ENCODE measurements at places on chromosomes 1 and 21.

DNA sequence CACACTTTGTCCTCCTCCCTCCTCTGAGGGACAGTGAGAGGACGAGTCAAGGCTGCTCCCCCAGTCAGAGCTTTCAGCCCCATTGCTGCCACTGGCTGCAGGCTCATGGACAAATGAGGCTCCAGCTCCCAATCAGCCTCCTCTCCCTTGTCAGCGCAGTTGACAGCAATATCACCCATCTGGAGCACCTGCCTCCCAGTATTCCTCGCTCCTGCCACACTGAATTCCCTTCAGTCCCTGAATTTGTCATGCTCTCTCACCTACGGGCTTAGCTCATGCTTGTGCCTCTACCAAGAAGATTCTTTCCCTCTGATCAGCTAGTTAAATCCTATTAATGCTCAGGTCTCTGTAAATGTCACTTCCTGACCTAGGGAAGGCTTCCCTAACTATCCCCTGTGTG lies 54.4 kb upstream of the SYT6 start:
- no peak for DNase-seq

GRCh38 chr1:164565357-164565756 lies 6.4 kb downstream of the PBX1 start:
- DNase-seq = no peak

- DNase-seq = no peak
Measured at GRCh38 chr1:100328133-100328532, 24.2 kb upstream of the CDC14A start.

DNA sequence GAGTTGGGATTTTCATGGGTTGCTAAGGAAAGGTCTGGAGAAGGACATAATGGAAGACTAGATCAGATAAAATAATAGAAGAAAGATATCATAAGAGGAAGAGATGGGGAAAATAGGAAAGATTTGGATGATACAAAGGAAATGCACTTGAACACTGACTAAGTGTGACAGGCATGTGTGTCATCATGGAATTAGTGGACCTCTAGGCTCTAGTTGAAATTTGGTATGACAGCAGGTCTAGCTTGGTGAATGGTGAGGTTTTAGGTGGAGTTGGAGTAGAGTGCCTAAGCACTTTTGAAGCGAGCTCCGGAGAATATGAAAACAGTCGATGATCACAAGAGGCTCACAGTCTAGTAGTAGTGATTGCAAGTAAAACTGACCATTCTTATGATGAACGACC lies 73.0 kb upstream of the PTGS2 start:
- DNase-seq = no peak

DNA sequence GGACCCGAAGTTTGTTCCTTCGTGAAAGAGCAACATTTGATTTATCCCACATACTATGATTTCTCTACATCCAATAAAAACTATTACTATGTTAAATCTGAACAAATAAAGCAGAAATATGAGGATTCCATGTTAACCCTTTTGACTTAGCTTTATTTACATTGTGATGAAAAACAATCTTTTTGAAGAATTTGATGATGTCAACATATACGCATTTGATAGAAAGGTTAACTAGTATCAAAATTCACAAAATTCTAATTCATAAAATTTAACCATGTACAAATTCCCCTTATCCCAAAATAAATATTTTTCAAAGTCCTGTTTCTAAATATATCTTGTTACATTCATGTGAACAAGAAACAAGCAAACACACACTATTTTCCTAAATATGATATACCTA lies 74.2 kb downstream of the TRIM33 start:
- DNase-seq = no peak

GRCh38 chr1:91507328-91507727 lies 6.7 kb downstream of the CDC7 start:
- no peak for DNase-seq

GRCh38 chr1:33015216-33015615 lies 21.5 kb downstream of the AK2 start:
- DNase-seq = no peak

GRCh38 chr1:178935610-178936009 lies 64.7 kb upstream of the ANGPTL1 start:
- DNase-seq = no peak

DNA sequence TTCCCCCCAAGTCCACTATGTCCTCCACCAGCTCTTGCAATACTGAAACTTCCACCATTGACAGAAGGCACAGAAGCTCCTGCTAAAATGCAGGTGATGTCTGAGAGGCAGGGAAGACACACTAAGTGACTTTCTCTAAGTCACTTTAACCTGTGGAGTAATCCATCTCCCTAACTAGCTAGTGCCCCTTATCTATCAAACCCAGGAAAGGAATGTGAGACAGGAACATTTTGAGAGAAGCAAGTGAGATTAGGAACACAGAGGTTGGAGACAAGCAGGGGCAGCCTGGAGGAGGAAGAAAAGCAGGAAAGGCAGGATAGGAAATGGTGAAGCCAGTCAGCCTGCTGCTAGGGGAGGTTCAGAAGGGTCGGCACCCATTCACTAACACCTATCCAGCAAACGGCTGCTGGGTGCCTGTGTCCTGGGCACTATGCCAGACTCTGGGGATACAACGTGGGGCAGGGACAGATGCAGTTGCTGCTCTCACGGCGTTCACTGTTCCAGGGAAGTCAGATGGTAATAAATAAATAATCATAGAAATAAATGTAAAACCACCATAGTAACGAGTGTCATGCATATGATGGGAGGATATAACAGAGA lies 7.0 kb downstream of the GPA33 start:
- no peak for DNase-seq

GRCh38 chr1:156504438-156504813 lies 3.9 kb upstream of the MEF2D start:
- DNase-seq = no peak

- DNase-seq = no peak
Measured at GRCh38 chr1:58786184-58786926, 2.5 kb upstream of the JUN start.

GRCh38 chr1:166933140-166933539 lies 42.2 kb downstream of the ILDR2 start:
- DNase-seq = no peak

DNA sequence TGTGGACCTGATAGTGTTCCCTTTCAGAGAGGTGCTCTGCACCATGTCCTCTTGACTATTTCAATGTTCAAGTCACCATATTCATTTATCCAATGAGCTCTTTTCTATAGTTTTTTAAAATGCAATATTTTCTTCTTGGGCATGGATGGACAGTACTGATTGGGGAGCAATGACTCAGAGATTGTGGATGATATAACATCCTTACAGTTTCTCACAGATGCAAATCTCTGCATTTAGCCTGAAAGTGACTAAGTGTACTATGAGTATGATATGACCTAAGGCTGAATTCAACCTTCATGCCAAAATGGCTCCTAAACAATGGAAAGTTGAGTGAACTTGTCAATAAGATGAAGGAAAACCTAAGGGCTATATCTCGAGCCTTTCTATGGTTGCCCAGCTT lies 36.5 kb downstream of the C4BPA start:
- DNase-seq = no peak

- DNase-seq = no peak
Measured at GRCh38 chr1:94539496-94539895, 2.1 kb downstream of the F3 start.

DNA sequence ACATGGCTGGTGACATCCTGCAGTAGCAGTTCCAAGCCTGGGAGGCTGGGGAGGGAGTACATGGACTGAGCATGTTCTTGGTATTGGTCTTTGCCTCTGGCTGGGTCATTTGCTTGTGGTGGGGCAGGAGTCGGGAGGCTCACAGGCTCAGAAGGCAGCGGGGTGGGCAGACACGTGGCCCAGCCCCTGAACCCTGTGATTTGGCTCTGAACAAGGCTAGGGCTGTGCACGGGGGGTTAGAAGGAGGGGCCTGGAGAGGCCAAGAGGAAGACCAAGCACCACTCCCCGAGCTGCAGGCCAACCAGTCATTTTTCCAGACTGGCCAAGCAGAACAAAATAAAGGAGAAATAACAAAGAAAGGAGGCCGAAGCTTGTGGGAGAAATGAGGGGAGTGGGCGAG lies 9.7 kb upstream of the PRELP start:
- DNase-seq = no peak

- no peak for DNase-seq
Measured at GRCh38 chr1:180560868-180561600, 2.3 kb downstream of the OVAAL start.

- no peak for DNase-seq
Measured at GRCh38 chr1:229150518-229150917, 120.4 kb upstream of the RAB4A start.

DNA sequence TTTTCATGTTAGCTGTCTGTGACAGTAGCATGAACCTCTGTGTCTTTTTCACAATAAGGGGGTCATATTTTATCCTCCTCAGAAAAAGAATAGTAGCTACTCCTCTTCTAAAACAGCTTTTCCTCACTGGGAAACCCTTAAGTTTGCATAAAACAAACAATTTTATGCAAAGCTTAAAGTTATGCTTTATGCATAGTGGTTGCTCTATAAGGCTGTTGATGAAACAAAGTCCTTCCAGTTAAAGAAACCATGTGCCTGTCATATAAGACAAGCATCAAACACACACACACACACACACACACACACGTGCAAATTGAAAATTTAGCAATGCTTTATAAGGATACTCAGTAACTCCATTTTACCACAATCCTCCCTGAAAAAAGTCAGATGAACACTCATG lies 107.0 kb downstream of the CHD1L start:
- no peak for DNase-seq

- no peak for DNase-seq
Measured at GRCh38 chr1:30089024-30089430, 634.4 kb downstream of the MATN1 start.

- no peak for DNase-seq
Measured at GRCh38 chr1:224509907-224510306, 75.3 kb upstream of the WDR26 start.

GRCh38 chr1:150235294-150235851 lies 539 bp downstream of the ANP32E start:
- no peak for DNase-seq

DNA sequence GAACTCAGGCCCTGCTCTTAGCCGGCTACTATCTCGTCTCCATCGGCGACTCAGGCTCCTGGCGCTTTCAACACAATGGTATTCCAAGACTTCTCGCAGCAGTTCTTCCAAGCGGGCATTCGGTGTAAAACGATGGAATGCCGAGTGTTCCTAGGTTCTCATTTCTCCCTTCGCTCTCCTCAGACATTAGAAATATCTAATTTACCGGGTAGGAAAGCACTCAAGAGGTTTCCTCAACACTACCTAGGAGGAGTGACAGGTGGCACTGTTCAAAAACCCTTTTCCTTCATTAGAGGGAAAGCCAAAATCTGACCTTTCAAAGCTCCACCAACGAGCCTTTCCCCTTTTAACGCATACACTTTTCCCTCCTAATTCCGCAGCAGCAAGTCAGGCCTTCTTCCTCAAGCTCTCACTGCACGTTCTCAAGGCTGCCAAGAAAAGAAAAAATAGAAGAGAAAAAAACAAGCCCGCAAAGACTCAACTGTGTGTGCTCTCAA lies 601 bp downstream of the UBE2G2 start:
- no peak for DNase-seq

DNA sequence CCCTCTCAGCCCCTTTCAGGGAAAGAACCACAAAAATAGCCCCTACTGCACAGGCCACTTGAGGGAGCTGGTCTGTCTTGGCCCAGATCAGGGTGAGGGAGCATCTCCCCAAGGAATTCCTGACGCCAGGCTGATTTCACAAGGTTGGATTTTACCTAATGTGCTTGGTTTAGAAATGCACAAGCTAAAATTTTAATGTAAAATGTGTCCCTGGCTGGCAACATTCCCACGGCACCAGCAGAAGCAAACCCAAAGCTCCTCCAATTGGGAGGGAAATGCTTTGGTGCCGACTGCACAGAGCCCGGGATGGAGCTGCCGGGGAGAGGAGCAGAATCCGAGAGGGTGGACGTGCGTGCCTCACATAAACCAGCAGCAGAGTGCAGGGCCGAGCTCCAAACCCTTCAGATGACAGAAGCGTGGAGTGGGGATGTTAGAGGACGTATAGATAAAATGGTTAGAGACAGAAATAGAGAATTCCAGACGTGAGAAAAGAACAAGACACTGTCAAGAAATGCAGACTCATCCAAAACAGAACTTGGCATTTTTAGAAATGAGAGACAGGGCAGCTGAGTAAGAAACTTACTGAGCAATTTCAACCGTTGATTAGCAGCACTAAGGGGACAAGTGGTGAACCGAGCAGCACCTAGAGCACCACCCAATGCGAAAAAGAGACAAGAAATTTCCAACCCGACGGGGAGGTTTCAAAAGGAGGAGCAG lies 41.6 kb upstream of the TMEM52 start:
- DNase-seq = no peak

- DNase-seq = no peak
Measured at GRCh38 chr1:241857131-241857530, 9.1 kb downstream of the EXO1 start.

- DNase-seq = no peak
Measured at GRCh38 chr1:96683931-96684330, 37.7 kb upstream of the PTBP2 start.

- DNase-seq = no peak
Measured at GRCh38 chr1:221788466-221788865, 46.6 kb upstream of the DUSP10 start.

DNA sequence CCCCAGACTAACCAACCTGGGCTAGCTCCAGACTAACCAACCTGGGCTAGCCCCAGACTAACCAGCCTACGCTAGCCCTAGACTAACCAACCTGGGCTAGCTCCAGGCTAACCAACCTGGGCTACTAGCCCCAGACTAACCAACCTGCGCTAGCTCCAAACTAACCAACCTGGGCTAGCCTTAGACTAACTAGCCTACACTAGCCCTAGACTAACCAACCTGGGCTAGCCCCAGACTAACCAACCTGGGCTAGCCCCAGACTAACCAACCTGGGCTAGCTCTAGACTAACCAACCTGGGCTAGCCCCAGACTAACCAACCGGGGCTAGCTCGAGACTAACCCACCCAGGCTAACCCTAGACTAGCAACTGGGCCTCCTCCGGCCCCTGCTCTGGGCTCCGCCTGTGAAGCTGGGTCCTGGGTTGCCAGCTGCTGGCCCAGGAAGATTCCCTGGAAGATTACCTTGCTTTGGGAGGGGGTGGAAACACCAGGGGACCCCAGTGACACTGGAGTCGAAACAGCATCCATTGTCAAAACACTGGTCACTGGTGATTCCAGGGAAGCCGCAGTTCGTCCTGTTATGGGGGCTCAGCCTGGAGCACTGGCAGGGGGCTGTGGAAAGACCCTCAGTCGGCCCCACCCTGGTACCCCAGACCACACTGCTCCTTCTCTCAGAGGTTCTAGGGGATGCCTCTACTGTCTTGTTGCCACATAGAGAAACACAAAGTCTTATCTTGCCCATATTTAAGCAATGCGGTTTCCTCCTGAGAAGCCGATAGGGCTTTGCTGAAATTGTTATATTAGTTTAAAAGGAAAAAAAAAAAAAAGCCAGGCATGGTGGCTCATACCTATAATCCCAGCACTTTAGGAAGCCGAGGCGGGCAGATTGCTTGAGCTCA lies 1.1 kb downstream of the TFF2 start:
- DNase-seq = no peak

All from stimulated activated CD4-positive, alpha-beta T cell treated with anti-CD3 and anti-CD28 coated beads, Interleukin-1b, Interleukin-23, amount 100 ng/mL, for 1 hour (primary cell).